ENCODE measurements at places on chromosomes 3 and 15. TPM values are rescaled to one million over a fixed set of nuclear protein-coding genes. Genes with fewer than 3 reads are reported as not detected.
A peak's percentile ranks its signal among the peaks of the same experiment; 100 is the strongest.

GRCh38 chr15:53397041-53397616 lies 362.3 kb downstream of the WDR72 start:
- DNase-seq, result no peak

GRCh38 chr3:152198665-152199064 lies 70.1 kb upstream of the MBNL1 start:
- DNase-seq, result no peak

- DNase-seq, result no peak
Measured at GRCh38 chr3:38603731-38604131, 45.8 kb downstream of the SCN5A start.

DNA sequence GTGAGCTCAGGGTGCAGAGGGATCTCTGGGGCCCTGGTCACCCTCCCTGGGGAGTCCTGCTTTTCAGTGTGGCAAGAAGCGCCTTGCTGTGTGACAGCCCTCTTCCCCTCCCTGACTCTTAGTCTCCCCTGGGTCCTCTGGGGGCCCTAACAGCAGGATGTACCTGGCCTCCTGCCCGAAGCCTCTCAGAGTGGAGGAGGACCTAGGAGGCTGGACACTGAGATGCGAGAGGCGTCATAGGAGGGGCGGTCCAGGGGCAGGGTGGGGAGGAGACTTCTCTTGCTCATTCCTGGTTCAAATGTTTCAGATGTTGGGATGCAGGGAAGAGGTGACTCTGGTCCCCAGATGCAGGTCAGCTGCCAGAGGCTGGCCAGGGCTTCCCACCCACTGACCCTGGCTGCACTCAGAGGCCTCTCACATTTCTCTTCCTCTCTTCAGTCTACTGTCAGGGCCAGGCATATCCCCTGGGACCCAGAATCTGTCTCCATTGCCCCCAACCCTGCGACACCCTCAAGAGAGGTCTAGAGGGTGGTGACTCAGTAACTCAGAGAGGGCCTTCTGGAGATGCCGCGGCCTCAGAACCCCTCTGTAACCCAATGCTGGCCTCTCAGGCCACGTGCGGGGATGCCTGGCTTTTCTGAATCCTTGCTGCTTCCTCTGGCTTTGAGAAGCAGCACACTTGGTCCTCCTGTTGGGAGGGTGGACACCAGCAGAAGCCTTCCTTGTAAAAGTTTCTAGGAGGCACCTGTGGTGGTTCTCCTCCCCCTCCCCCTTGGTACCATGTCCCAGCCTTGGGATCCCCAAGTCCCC lies 25.9 kb downstream of the SNX33 start:
- DNase-seq, result no peak

DNA sequence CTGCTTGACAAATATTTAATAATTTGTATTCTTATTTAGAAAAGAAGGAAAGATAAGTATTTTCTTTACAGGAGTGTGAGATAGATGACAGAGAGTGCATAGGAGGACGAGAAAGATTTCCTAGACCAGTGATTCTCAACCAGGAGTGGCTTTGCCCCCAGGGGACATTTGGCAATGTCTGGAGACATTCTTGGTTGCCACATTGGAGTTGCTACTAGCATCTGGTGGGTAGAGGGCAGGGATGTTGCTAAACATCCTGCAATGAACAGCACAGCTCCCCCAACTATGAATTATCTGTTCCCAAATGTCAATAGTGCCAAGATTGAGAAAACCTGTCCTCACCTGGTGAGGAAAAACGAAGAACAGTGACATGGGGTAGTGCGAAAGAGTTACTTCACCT lies 30.8 kb upstream of the MINAR1 start:
- DNase-seq, result no peak

GRCh38 chr3:71854096-71854495 lies 69.1 kb upstream of the PROK2 start:
- DNase-seq, result no peak

- DNase-seq, result peak; percentile 54
Measured at GRCh38 chr15:90049666-90050604, 48.8 kb downstream of the ZNF710 start.

DNA sequence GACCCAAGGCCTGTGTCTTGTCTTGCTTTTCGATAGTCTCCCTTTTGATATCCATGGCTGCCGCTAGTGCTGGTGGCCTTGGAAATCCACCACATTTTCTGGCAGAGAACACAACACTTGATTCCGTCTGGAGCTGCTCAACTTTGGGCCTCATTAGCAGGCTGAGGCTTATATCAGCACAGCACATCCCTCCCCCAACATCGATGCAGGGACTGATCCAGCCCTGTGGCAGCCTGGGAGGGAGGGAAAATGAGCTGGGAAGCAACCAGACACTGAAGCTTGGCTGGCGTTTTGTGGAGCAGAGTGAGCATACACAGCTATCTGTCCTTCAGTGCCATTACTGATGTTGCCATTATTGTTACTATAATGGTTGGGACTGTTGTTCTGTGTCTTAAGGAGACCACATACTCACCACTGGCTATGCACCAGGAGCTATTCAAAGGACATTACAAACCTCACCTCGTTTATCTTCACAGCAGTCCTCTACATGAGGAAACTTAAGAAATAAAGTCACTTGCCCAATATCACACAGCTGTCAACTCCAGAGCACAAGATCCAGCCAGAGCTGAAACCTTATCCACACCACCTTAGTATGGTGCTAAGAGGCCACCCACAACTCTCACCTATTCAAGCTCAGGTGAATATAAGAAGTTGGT lies 102.9 kb downstream of the SUCLG2 start:
- DNase-seq, result no peak

- no peak for DNase-seq
Measured at GRCh38 chr15:58724466-58724865, 25.0 kb downstream of the ADAM10 start.

- DNase-seq, result no peak
Measured at GRCh38 chr15:96619174-96619573, 288.7 kb downstream of the NR2F2 start.

DNA sequence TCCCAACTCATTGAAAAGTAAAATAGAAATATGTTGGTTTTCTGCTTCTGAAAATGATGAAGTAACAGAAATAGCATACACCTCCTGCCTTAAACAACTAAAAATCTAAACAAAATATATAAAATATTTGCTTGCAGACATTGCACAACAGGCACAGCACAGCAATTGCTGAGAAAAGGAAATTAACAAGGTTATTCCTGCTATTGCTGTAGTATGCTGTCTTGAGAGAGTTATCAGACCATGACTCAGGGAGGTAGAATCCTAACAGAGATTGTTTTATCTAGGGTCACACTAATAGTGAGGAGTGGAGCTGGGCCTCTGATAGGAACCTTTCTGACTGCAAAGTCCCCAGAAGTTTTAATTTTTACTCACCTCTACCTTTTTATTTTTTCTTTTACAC lies 72.6 kb downstream of the ZBTB20 start:
- no peak for DNase-seq

GRCh38 chr3:184085389-184085852 lies 11.4 kb upstream of the HTR3E start:
- DNase-seq, result no peak

GRCh38 chr3:106125321-106125720 lies 256.5 kb upstream of the CBLB start:
- DNase-seq, result no peak

- no peak for DNase-seq
Measured at GRCh38 chr3:71097557-71097956, 486.0 kb downstream of the FOXP1 start.

GRCh38 chr3:36362973-36363372 lies 17.3 kb upstream of the STAC start:
- no peak for DNase-seq

DNA sequence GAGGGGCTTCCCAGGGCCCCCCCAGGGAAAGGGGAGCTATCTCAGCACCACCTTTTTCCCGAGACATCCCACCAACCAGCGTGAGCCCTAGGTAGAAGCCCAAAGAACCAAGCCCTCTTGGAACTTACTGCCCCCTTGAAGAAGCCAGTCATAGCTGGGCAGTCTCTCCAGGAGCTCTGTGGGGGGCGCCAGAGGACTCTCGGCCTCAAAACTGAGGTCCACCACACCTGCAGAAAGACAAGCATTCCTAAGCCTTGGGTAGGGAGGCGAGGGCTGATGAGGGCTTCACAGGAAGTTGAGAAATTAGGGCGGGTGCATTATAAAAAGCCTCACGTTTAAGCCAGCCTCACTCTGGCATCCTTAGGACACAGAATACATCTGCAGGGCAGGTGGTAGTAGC lies 9.0 kb downstream of the SSUH2 start:
- no peak for DNase-seq

GRCh38 chr3:151979906-151980305 lies 106.5 kb downstream of the SUCNR1 start:
- no peak for DNase-seq

GRCh38 chr3:128077665-128078064 lies 25.4 kb downstream of the SEC61A1 start:
- DNase-seq, result no peak

Gene CSPG5
- 47.6 TPM for total RNA-seq

Gene CYP1A2
- not detected for total RNA-seq

Gene GHSR
- total RNA-seq, result not detected

Gene CCR2
- total RNA-seq, result 0.45 TPM

Gene ACTRT3
- total RNA-seq, result 4.5 TPM

Gene ANKUB1
- total RNA-seq, result 0.36 TPM

Gene MASP1
- 50.4 TPM for total RNA-seq

Gene ROPN1
- total RNA-seq, result not detected

Gene SCG3
- 48.5 TPM for total RNA-seq
